KBM-7 (cell line): ENCODE measurements at places on chromosomes 3 and 15.
A peak's percentile ranks its signal among the peaks of the same experiment; 100 is the strongest.

- DNase-seq: no peak
These were observed 860.0 kb upstream of the NR2F2 start for GRCh38 chr15:95470529-95470928.

DNA sequence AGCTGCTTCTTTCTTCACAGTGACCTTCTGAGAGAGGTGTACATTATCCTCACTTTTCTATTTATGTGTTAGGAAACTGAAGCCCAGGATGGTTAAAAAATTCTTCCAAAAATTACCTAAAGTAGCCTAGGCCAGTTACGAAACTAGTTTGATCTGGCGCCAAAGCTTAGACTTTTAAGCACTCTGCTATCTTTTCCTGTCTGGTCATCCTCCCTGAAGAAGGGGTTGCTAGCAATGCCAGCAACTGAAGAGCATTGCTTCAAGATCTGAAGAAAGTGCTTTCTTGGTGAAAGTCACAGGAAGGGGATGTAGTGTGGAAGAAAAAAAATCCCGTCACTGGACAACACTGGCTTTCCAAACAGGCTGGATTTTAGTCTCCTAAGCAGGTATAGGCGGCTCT is 618.8 kb upstream of the GRM7 start:
- no peak for DNase-seq

- no peak for DNase-seq
These were observed at the start of gene PCSK6 for GRCh38 chr15:101489599-101490407. Gene PCSK6, minus strand, starts transcription at chr15:101489707. Its CDS starts 37 bp downstream, at chr15:101489670.

DNA sequence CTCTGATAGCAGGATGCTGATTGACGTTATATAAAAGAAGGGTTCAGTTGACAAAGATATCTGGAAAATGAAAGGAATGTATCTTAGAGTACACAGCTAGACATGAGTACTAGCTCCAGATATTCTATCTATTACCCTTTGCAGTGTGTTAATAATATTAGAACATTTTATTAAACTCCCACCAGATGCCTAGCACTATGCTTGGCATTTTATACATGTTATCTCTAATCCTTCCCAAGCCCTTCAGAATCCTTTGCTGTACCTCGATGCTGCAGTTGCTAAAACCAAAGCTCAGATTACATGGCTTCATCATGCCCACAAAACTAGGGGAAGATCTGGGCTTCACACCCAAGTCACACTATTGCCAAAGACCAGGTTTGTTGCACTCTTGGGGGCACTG is 350.1 kb upstream of the AZI2 start:
- no peak for DNase-seq

- DNase-seq: no peak
These were observed at the start of gene LCTL for GRCh38 chr15:66565741-66566144. Gene LCTL, minus strand, starts transcription at chr15:66565998. Its CDS starts 633 bp downstream, at chr15:66565365.

DNA sequence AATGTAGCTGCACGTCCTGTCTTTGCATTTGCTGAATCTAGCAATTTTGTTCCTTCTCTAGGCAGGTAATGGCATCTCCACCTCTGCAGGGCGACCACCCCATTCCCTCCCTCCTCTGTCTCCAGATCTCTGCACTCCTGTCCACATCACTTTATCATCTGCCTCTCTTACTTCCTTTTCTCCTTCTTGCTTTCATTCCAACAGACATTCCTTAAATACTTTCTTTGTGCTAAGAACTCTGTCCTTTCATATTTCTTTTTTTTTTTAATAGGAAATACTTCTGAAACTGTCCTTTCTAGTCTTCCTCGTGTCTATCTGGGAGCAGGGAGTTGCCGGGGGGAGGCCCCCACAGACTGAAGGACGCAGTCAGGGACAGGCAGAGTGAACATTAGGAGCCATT is 7.2 kb downstream of the ITIH3 start:
- no peak for DNase-seq

- no peak for DNase-seq
These were observed 1.2 kb upstream of the BAHD1 start for GRCh38 chr15:40439461-40439959.

- no peak for DNase-seq
These were observed 9.2 kb downstream of the NDUFB5 start for GRCh38 chr3:179613807-179614206.

- DNase-seq: peak; percentile 68
These were observed 25.3 kb downstream of the FBXO22 start for GRCh38 chr15:75928680-75929608.

GRCh38 chr15:85718271-85718971 is 76.3 kb downstream of the KLHL25 start:
- no peak for DNase-seq

DNA sequence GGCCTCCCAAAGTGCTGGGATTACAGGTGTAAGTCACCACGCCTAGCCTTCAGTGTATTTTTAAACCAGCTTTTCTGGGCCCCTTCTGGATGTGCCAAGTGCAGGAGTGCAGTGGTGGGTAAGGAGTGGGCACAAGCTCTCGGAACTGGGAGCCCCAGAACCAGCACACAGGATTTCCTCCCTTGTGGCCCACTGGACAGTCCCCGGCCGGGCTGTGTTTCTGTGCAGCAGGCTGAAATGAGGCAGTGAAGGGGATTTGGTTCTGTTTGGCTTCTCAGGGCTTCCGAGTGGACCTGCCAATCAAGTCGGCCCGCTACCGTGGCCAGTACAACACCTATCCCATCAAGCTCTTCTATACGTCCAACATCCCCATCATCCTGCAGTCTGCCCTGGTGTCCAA is 14.4 kb downstream of the SEC61A1 start:
- DNase-seq: no peak

DNA sequence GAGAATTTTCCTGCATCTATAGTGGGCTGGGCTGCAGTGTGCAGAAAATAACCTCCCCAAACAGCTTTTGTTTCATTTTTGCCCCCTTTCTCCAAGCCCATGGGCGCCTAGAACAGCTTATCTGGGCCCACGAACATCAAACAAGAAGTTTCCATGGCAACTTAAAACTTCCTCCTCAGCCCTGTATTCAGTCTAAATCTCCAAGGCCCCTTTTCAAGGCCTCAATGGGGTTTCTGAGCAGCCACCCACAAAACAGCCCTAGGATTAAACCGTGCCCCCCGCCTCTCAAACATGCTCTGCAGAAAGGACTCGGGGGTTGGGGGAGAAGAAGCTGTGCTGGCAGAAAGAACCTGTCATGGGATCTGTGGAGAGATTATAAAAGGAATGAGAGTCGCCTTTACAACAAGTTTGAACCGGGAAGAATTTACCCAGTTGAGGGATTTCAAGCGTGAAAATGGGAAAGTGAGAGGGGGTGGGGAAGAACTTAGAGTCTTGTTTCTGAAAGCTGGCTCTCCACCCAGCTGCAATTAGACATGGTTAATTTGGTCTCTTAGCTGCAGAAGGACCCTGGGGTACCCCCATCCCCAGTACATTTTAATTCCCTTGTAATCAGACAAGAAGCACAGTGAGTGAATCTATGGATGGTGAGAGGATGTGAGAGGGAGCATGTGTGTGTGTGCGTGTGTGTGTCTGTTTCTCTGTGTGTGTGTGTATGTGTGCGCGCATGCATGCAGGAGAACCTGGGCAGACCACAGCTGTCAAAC is 4.3 kb upstream of the FAM107A start:
- peak; percentile 43 for DNase-seq

GRCh38 chr3:101824702-101825101 is 24.6 kb upstream of the NFKBIZ start:
- DNase-seq: no peak

GRCh38 chr15:50248994-50249582 is 16.4 kb downstream of the HDC start:
- no peak for DNase-seq

DNA sequence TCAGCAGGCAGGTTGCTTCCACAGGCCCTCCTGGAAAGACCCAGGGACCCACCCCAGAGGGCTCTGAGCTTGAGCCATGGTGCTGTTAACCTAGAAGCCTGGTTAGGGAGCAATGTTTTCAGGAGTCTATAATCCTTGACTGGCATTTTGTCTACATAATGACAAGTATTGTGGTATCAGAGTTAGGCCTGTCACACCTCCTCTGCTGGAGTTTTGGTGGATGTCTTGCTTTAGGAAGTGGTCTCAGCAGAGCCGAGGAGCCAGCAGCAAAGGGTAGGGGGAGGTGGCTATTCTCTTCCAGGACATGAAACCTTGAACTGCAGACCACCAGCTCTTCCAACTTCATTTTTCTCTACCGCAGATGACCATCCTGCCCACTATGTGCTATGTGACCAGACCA is 76.1 kb downstream of the CLSTN2 start:
- no peak for DNase-seq

DNA sequence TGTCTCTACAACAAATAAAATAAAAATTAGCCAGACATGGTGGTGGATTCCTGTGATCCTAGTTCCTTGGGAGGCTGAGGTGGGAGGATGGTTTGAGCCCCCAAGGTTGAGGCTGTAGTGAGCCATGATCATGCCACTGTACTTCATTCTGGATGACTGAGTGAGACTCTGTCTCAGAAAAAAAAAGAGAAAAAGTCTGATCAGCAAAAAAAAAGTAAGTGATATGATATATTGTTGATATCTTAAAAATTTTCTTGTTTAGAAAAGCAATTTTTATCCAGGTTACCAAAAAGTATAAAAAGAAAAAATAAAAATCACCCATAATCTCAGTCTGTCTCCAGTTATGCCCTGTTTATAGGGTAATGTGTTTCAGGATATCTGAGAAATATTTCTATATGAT is 251.4 kb downstream of the OTOL1 start:
- no peak for DNase-seq

DNA sequence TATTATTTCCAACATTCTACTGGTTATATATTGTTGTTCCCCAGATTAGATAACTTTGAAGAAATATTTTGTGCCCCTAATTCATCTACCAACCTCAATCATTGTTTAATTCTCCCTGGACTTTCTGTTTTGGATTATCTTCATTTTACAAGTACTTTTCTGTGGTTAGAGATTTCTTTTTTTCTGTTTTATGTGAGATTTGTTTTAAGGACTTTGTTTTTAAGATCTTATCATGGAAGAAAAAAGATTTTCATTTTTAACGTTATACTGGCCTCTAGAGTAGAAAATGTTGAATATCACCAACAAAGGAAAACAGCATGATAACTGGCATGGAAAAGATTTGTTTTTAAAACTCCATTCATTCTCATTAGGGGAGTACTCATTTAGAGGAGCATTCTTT is 210.9 kb upstream of the KCNMB2 start:
- peak; percentile 49 for DNase-seq

GRCh38 chr3:14346642-14347041 is 55.8 kb upstream of the SLC6A6 start:
- no peak for DNase-seq

- DNase-seq: no peak
These were observed 4.5 kb downstream of the RAF1 start for GRCh38 chr3:12659316-12660015.

- no peak for DNase-seq
These were observed 51.1 kb upstream of the SEC22A start for GRCh38 chr3:123150449-123151215.

- no peak for DNase-seq
These were observed 28.0 kb downstream of the ARHGAP31 start for GRCh38 chr3:119322021-119322834.

- no peak for DNase-seq
These were observed 350.6 kb downstream of the NLGN1 start for GRCh38 chr3:173748105-173748504.

GRCh38 chr3:31590650-31591049 is 57.9 kb downstream of the STT3B start:
- no peak for DNase-seq

GRCh38 chr3:101453961-101454360 is 59.1 kb downstream of the SENP7 start:
- no peak for DNase-seq

DNA sequence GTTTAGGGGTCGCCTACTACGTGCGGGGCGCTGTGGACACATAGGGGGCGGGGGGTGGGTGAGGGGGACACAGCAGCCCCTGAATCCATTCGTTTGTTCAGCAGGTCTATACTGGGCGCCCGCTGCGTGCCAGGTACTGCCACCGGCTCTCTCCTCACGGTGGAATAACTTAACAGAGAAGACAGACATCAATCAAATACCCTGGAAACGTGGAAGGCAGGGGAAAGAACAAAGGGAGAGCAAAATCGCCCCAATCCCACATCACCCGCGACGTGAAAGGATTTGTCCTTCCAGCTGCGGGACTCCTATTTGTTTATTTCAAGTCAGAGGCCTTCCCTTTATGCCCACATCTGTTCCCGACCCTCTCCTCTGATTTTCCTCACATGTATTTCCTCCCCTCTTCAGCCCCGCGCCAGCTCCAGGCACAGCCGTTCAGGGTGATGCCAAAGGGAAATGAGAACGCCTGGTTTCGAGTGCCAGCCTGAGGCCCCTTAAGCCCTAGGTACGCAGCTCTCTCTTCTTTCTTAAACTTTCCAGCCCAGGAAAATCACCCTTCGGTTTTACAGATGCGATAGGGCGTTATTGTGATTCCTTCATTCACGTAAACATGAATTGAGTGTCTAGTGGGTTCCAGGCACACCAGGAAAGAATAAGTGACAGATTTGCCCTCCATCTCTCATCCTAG is 726 bp upstream of the PROK2 start:
- DNase-seq: no peak

- DNase-seq: peak; percentile 77
These were observed 15.7 kb downstream of the PDIA5 start for GRCh38 chr3:123082370-123083065.

- DNase-seq: peak; percentile 11
These were observed 64.8 kb upstream of the SEC61A1 start for GRCh38 chr3:127987309-127987995.

DNA sequence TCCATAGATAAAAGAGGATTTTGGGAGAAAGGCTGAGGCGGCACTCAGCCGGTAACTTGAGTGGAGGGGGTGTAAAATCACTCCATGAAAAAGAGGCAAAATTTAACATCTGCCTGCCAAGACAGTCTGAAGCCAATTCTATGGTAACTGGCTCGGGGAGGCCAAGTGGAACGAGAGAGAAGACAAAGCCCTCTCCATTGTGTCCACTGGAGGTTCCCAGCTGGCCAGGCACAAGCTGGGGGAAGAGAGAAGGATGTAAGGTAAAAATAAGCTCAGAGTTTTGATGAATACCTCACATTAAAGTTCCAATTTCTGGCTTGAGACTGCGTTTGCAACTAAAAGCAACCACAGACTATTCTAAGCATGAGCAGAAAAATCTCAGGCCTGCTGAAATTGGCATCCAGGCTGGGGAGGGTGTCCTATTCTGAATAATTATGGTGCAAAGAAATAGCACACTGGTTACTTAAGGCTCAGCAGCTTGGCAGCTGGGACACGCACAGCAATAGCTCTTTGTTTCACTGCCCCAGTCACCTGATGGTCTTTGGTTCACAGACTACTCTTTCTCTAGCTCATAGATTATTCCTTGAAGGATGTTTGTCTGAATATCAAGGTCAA is 48.8 kb downstream of the CHRD start:
- DNase-seq: no peak

- no peak for DNase-seq
These were observed 667.7 kb downstream of the MAGI1 start for GRCh38 chr3:65371053-65371452.

DNA sequence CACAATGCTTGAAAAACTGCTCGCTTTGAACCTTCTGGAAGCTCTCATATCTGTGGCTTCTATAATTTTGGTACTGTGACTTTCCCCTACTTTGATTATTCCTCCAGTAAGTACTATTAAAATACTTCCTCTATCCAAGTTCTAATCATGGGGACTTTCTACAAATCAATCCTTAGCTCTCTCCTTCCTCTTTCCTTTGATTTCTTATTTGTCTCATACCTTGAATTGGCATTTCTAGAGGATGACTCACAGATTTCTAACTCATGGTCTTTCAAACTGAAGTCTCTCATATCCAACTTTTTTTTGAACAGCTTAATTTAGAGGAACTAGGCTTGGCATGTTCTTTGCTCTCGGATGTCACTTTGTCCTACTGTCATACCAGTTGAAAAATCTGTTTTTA is 241.8 kb downstream of the TBC1D5 start:
- peak; percentile 8 for DNase-seq
